ENCODE measurements at places on chromosomes 11 and 22.
A peak's percentile ranks its signal among the peaks of the same experiment; 100 is the strongest.

GRCh38 chr22:43532301-43533155 is 120.7 kb downstream of the MPPED1 start:
- DNase-seq = no peak

GRCh38 chr11:12981676-12982522 is 27.2 kb upstream of the RASSF10 start:
- no peak for DNase-seq

GRCh38 chr11:94638301-94638901 is 71.2 kb downstream of the PIWIL4 start:
- DNase-seq = no peak

DNA sequence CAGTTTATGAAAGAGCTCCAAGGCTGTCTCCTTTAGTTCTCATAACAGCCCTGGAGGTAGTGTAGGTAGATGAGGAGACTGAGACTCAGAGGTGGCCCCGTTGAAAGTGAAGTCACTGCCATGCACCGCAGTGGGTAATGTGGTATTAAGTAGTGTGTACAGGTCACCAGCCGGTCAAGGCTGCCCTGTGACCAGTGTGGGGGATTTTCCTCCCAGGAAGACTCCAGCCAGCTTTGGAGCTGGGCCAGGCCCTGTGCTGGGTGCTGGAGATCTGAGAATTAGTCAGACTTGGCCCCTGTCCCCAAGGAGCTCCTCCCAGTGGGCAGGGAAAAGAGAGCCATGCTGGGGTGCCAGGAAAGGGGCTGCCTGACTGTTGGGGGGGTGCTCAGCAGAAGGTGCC is 5.3 kb downstream of the OMP start:
- DNase-seq = peak; percentile 73

DNA sequence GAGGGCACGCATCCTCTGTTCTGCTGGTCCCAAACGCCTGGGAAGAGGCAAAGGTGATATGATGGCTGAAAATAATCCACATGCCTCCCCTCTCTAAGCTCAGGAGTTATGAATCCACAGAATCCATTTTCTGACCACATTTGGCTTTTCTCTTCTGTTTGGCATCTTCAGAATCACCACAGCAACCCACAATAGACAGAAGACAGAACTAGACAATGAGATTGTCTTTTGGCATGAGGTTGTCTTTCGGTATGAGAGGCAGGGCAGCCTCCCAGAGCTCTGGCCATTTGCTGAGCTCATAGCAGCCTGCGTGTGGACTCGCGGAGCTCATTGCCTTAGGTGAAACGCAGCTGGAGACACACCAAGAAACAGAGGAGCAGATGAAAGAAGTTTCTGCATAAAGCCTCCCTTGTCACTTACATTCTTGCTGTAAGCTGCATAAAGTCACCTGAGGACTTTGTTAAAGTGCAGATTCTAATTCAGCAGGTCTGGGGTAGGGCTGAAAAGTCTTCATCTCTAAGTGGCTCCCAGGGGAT is 868.0 kb downstream of the NTM start:
- no peak for DNase-seq

DNA sequence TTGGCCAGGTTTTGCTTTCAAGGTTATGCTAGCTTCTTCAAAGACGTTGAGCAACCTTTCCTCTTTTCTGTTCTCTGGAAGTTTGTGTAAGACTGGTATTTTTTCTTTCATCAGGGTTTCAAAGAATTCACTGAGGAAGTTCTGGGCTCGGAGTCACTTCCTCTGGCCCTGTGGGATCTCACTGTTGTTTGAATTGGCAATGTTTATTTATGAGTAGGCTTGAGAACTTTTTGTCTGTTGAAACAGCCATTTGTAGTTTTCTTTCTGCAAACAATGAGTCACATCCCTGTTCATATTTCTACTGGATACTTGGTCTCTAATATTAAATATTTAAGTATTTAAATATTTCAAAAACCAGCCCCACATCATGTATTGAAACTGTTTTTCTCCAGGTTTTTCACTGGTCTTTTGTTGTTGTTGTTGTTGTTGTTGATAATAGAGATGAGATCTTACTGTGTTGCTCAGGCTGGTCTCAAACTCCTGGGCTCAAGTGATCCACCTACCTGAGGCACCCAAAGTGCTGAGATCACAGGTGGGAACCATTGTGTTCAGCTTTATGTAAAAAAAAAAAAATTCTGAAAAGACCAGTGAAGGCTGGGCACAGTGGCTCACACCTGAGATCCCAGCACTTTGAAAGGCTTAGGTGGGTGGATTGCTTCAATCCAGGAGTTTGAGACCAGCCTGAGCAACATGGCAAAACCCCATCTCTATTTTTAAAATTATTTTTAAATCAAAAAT is 26.9 kb downstream of the SUSD2 start:
- DNase-seq = peak; percentile 85

GRCh38 chr22:19058713-19059451 is 63.3 kb downstream of the DGCR2 start:
- DNase-seq = no peak

DNA sequence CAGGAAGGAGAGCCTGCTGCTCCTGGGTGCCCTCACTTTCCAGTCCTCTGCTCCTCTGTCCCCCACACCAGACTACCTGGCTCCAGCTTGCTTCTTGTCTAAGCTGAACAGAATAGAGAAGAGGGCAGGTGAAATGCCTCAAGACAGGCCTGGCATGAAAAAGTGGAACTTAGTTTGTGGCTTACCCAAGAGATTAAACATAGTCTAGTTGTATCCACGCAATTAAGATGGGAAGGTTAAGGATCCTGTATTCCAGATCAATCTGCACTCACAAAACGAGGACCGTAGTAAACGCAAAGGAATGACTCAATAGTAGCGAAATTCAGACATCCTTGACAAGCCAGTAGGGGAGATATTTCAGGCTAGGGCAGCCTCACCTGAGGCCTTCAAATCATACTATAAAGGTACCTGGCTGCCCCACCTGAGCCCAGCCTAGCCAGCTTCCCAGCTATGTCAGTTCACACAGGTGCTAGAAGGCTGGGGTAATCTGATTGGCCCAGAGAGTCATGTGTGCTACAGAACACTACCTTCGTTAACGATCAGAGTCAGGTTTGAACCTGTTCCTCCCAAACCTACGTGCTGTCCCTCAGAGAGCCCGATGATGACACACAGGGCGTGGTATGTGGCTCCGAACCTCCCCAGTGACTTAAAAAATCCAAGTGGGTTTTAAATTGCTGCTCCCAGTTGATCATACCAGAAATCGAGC is 46.5 kb downstream of the AHNAK start:
- no peak for DNase-seq

All from A549 (cell line).